ENCODE measurements at places on chromosomes 16 and 17.

DNA sequence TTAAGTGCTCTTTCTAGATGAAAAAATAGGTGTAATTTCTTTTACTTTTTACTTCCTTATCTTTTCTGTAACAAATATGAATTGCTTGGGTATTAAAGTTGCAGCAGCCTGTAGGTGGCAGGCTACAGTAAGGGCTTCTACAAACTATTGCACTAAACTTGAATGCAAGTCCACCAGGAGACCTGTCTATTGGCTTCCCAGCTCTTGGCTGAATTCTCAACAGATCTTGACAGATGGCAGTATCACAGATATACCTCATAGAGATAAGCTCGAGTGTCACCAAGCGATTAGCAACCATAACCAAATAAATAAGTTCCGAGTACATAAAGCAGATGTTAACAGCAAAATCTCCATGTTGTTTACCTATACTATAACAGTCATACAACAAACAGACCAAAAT is 5.9 kb downstream of the BBS2 start:
- DNase-seq: peak; percentile 41

DNA sequence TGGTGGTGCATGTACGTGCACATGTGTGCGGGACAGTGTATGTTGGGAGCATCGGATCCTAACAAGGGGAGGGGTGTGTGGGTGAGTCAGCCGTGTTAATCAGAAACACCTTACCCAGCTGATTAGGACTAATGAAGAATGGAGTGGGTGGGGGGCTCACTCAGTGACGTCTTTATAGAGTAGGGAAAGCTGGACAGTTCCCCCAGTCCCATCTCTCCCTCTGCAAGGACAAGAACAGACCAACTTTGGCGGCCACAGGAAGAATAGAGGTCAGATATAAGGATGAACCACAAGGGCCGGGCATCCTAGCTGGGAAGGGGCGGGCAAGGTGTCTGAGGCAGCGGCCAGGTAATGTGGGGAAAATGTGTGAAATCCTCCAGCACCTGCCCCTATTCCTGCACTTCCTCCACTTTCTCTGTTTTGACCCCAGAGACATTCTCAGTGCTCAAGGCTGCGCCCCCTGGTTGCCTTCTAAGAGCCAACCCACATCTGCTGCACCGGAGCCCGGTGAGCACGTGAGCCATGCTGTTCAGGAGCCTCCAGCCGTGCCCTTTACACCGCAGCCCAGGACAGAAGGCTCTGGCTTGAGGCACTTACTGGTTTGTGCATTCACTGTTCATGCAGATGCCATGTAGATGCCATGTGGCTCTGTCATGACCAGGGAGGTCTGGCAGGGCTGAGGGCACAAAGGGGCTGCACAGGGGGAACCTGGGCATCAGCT is 18.9 kb upstream of the TBX21 start:
- no peak for DNase-seq

- DNase-seq: no peak
Measured at GRCh38 chr17:58325976-58326468, 2.6 kb downstream of the TSPOAP1 start.

- peak; percentile 30 for DNase-seq
Measured at GRCh38 chr17:65750631-65751115, 189.2 kb upstream of the AXIN2 start.

DNA sequence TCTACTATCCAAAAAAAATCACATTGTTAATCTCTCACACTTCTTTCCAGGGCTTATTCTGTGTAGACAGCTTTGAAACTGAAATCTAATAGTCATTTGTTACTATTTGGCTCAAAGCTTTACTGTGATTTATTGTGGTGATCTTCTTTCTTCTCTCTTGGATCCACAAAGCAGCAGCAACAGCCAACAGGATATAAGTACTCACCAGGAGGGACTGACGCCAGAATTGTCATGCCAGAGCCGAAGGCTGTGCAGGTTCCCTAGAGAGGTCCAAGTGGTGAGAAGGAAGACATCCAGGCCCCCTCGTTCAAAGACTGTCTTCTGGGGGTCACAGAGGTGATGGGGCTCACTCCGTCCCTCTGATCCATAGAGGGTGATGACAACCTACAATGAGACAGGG is 33.3 kb downstream of the PKD1L3 start:
- DNase-seq: no peak

DNA sequence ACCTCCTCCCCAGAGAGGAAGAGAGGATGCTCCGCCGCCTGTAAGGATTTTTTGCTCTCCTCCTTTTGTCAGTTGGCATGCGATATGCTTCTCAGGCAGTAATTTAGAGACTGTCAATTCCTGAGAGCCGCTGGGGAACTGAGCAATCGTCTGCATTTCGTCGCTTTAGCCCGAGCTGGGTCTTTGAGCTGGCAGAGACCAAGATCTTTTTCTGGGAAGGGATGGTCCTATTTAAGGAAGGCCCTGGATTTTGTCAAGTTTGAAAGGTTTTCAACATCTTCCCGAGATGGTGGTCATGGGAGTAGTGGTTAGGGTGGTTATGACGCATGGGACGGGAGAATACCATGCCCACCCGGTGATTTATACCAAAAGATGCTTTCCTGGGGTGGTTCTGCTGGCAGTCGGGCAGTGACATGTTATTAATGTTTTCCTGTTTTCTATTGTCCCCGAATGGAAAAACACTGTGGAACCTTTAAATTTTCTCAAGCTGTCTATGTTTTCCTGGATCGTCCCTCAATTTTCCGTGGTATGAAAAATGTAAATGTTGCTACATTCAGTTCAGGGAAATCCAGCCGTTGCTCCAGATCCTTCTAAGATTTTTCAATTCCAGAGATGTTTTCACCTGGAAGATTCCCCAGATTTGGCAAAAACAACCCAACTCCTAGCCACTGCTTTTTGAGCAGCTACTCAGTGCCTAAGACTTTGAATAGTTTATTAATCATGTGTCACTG is 586.4 kb downstream of the MAF start:
- no peak for DNase-seq

- peak; percentile 58 for DNase-seq
Measured at GRCh38 chr16:89289428-89290395, 72.2 kb downstream of the ZNF778 start.

GRCh38 chr17:39547713-39548478 is 59.8 kb downstream of the NEUROD2 start:
- peak; percentile 71 for DNase-seq

DNA sequence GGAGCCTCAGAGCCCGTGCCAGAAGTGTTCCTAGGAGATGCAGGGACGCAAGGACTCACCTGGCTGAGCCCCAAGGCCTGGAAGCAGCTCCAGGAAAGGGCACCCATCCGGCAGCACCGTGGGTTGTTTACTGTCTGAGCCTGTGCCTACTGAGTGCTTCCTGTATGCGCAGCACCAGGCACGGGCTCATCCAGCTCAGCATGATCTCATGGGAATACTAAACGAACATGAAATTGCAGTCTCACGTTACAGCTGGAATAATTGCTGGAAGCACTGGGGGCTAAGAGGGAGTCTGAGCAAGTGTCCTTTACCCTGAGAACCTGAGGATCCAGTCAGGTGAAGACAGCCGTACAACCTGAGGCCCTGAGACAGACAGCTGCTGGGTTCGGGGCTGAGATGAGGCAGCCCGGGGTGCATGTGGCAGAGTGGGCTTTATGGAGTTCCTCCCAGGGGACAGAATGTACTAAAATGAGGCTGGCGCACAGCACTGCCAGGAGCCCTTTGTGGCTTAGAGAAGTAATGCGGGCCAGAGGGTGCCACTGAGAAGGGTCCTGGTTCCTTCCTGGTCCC is 5.4 kb downstream of the CTRL start:
- DNase-seq: no peak

DNA sequence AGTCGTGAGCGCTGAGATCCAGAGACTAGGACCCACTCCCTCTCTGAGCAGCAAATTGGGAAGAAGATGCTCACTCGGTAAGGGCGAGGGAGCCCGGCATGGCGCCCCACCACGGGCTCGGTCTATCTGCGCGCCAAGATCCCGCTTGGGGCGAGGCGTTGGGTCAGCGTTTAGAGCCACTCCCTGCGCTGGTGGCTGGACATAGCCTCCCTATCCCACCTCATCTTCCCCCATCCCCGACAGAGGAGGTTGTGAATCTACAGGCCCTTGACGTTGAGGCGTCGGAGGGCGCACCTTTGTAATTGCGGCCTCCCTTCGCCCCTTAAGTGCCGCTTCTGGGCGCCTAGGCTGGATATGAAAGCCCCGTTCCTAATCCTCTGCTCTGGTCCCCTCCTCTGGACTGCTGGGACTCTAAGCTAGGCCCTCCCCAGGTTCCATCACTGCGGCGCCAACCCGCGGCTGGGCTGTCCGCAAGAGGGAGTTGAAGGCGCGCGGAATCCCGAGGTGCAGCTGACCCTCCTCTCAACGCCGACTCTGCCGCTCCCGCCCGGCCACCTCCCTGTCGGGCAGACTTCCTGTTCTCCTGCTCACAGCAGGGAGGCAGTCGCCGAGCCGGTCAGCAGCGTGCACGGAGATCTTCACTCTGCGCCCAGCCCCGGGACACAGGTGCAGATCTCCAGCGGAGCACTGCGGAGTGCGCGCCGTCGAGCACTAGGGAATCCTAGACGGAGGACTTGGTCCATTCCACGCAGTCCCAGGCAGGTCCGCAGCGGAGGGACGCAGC is 16.1 kb upstream of the HOXB9 start:
- DNase-seq: no peak

GRCh38 chr16:64903770-64904169 is 218.1 kb downstream of the CDH11 start:
- DNase-seq: no peak

DNA sequence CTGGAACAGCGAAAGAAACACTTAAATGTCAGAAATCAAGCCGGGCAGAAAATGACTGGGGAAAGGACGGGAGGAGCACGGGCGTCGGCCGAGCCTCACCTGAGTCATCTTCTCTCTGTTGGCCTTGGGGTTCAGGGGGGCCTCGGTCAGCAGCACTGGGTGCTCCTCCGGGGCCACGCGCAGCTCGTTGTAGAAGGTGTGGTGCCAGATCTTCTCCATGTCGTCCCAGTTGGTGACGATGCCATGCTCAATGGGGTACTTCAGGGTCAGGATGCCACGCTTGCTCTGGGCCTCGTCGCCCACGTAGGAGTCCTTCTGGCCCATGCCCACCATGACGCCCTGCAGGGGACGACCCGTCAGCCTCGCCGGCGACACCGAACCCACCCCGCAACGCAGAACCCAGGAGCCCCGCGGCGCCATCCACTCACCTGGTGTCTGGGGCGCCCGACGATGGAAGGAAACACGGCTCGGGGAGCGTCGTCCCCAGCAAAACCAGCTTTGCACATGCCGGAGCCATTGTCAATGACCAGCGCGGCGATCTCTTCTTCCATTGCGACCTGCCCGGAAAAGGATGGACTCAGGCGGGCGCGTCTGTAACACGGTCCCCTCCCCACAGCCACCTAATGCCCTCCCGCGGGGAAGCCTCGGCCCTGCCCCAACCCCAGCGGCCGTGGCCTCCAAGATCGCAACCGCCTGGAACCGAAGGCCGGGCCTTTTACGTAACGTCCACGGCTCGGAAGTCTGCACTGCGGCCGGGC is 616 bp downstream of the ACTG1 start:
- peak; percentile 29 for DNase-seq

GRCh38 chr16:55225972-55226542 is 97.9 kb upstream of the IRX6 start:
- DNase-seq: no peak

GRCh38 chr16:8607214-8607613 is 14.3 kb upstream of the METTL22 start:
- no peak for DNase-seq

DNA sequence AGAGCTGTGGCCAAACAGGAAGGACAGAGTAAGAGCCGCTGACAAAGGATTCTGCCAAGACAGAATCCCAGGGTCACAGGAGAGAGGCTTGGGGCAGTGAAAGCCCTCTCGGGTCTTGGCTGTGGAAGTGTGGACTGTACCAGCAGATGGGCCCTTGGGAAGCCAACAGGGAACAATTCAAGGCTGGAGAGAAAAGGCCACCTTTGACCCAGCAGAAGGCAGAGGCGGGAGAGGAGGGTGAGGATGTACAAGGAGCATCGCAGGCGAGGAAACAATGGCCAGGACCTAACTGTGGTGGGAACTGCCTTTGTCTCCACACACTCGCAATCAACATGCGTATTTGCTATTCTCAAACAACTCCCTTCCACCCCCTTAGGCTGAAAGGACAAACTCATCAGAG is 15.7 kb downstream of the CARHSP1 start:
- DNase-seq: no peak

- no peak for DNase-seq
Measured at GRCh38 chr16:86503830-86504229, 6.5 kb upstream of the FOXF1 start.

- no peak for DNase-seq
Measured at GRCh38 chr16:27174798-27175197, 28.5 kb upstream of the KDM8 start.

DNA sequence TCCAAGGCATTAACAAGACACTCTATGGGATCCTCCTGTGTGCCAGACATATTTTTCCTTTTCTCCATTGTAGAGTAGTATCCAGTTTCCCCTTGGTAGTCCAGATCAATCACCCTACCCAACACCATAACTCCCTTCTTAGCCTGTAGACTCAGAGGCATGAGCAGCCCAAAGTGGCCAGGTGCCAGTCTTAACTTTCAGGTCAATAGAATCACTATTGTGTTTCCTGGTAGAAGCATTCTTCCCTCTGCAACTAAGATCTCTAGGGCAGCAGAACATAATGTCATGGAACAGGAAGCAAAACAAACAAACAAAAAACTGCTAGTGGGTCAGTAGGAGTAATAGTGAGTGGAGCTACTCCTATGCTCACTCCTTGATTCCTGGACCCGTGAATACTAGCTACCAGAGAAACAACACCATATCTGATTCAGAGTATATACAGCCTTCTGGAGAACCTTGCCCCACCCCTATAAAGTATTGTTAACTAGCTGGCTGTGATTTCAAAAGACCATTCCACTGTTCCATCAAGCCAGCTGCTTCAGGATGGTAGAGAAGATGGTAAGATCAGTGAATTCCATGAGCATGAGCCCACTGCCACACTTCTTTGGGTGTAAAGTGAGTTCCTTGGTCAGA is 11.2 kb upstream of the CLEC19A start:
- DNase-seq: no peak

DNA sequence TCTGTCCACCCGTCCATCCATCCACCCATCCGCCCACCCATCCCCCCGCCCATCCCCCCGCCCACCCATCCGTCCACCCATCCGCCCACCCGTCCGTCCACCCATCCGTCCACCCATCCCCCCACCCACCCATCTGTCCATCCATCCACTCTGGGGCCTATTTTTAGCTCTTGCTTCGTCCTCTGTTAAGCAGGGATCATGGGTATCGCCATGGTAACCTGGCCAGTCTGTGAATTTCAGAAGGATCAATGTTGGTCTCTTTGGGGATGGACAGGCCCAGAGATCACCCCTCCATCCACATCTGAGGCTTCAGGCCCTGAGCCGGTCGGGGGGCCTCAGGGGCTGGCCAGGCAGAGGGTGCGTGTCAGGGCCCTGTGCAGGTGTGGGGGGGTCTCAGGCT is 15.2 kb upstream of the DPEP1 start:
- no peak for DNase-seq

GRCh38 chr16:9249534-9249933 is 158.1 kb downstream of the HAPSTR1 start:
- DNase-seq: no peak

DNA sequence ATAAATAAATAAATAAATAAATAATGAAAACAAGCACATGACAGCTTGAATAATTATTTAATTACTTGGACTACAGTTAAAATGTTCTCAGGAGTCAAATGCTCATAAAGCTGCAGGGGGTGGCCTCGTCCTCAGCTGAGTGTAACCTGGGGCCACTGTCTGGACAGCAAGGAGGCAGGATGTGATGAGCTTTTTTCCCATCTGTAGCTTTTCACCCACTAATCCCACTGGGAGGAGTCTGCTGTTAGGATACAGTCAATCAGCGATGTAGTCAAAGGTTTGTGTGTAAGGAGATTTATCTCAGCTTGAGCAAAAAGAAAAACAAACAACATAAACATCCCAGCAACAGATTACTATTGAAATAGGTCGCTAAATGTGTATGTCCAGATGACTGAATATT is 22.5 kb downstream of the ZCCHC14 start:
- DNase-seq: no peak

Data from effector CD4-positive, alpha-beta T cell (primary cell).